Activated CD4-positive, alpha-beta T cell treated with anti-CD3 and anti-CD28 coated beads for 24 hours (primary cell): ENCODE measurements at places on chromosomes 3 and 15.

DNA sequence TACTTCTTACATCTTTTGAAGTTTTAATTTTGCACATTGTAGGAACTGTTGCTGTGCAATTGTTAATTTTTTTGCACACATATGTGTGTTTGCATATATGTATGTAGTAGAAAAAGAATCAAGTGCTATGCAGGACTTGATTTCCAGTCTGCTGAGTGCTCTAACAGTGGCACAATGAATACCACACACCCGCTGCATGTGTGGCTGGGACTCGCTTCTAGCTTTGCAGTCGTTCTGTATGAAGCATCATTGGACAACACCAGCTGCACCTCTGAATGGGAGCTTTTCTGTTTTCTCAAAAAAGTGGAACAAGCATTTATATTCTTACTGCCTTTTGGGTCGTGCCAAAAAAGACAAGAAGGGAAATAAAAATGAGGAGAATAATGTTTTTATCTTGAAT is 564.7 kb downstream of the FOXP1 start:
- DNase-seq = no peak

DNA sequence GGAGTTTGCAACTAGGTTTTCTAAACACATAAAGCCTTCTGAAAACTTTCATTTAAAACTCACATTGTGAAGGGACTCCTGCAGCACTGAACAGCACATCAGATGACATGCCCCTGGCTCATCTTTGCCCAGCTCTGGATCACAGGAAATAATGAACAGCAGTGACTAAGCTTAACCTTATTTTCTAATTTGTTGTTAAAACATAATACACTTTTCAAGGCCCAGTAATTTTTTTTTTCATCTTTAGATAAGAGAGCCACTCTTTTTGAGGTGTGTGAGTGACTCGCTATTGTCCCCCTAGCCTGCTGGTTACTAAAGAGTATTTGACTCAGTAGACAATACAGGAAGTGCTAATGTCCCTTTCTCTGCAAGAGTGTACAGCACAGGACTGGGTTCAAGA is 204.0 kb downstream of the OSBPL10 start:
- no peak for DNase-seq

DNA sequence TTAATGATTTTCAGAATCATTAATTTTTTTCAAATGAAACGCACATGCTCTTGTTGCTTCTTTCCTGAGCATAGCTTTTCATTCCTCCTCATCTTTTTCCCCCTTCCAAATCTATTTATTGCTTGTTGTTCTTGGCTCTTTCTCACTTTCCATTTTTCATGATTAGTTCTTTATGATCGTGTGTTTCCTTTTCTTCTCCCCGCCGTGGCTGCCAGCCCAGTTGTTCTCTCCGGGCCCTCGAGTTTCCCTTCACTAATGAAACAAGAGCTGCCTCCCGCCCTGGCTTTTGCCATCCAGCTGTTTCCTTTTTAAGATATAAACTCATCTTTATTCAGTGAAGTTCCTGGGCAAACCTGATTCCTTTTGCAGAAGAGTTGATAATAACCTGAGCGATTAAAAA is 170.2 kb upstream of the NR2F2 start:
- DNase-seq = no peak

GRCh38 chr3:100489118-100489517 is 3.3 kb upstream of the TMEM45A start:
- no peak for DNase-seq

- DNase-seq = no peak
These were observed 717.2 kb upstream of the UBE2E2 start for GRCh38 chr3:22485954-22486353.

GRCh38 chr3:171345107-171345843 is 114.9 kb downstream of the TNIK start:
- DNase-seq = no peak

- DNase-seq = no peak
These were observed 75.3 kb upstream of the BOC start for GRCh38 chr3:113136071-113136470.

DNA sequence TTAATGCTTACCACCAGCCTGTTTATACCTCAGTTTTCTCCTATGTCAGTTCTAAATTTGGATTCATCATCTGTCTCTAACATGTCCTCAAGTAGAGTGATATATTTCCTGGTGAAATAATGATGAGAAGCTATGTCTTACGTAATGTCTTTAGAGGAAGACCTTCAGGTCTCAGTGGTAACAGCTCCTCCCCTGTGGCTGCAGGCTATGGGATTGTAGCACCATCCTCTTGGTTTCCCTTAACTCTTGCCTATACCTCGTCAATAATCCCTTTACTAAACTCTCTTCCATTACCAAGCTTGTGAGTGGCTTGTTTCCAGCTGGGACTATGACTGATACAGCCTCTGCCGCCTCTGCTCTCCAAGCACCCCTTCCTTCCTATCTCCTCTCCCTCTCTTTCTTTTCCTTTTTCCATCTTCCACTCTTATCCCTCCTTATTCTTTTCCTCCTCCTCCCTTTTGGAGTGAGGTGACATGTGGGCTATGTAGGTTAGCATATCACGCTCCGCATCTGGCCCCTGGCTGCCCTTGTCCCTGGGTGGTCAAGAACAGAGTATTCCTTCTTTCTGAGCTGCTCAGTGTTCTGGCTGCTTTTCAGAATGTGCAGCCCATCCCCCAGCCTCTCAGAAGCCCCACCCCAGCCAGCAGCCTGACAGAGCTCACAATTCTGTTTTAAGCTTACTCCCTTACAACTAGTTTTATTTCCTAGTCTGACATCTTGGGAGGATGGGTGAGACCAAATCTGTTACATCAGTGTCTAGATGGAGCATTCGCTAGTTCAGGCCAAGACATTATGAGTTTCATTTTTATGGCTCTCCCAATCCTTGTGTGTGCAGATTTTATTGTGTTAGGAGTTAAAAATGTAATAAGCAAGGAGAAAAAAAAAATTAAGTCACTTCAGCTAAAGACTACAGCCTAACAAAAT is 75.0 kb upstream of the RNU6-1 start:
- no peak for DNase-seq

GRCh38 chr15:99692825-99693224 is 40.4 kb downstream of the LYSMD4 start:
- DNase-seq = no peak

GRCh38 chr15:69824877-69825406 is 272.8 kb downstream of the TLE3 start:
- DNase-seq = no peak

- no peak for DNase-seq
These were observed 37.3 kb upstream of the CNTN4 start for GRCh38 chr3:2061360-2061759.

DNA sequence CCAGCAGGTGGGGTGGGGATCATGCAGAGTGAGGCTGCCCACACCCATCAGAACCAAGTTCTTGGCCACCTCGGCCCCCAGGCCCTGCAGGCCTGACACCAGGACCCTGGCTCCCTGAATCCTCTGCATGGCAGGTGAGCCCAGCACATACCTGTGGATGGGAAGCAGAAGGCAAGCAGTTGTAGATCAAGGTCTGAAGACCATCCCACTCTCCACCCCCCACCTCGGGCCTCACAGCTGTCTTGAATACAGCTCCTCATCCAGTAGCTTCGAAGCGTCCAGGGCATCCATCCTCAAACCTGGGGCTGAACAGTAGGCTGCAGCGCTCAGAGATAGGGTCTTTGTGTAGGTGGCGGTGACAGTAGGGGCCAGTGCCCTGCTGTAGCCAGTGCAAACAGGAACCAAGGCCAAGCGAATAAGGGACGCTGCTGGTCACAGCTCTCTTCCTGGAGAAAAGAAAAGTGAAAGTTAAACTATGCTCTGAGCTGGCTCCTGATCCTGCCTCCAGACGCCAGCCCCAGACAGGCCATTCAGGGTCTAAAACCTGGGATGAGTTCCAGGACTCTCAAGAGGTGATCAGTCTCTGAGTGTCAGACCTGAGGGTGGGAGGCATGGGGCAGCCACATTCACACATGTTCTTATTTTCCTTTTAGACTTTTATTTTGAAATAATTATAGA is at the start of gene UBA7:
Gene UBA7 (minus strand): TSS at position 457 of the 678 bp plus-strand sequence. CDS start 166 bp downstream, at position 291.
- DNase-seq = no peak

GRCh38 chr3:151265166-151265565 is 13.2 kb downstream of the P2RY14 start:
- DNase-seq = no peak

DNA sequence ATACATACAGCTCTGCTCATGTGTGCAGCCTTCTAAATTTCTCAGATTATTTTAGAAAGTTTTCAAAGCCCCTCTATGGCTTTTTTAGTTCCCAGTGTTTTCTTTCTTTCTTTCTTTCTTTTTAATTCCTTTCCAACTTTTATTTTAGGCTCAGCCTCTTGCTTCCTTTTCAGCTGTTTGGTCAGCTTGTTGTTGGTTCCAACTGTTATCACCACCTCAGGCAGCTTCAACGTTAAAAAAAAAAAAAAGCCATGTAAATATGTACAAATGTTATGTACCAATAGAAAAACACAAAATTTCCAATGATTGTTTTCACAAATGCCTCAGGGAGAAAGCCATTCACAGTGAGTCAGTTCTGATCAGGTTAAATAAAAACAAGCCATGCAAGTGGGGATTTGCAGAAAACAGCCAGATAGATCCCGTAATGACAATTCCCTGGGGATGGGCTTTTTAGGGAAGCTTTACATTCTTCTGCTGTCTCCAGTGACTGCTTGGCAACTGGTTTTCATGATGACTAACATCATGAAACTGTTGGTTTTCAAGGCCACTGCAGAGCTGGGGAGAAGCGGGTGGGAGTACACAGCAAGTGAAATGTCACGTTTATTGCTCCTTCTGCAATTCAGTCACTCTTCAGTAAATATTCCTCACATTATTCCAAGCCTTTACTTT is 908.4 kb downstream of the EPHA3 start:
- DNase-seq = no peak

- DNase-seq = no peak
These were observed 17.7 kb downstream of the SLC35G2 start for GRCh38 chr3:136836511-136837156.

DNA sequence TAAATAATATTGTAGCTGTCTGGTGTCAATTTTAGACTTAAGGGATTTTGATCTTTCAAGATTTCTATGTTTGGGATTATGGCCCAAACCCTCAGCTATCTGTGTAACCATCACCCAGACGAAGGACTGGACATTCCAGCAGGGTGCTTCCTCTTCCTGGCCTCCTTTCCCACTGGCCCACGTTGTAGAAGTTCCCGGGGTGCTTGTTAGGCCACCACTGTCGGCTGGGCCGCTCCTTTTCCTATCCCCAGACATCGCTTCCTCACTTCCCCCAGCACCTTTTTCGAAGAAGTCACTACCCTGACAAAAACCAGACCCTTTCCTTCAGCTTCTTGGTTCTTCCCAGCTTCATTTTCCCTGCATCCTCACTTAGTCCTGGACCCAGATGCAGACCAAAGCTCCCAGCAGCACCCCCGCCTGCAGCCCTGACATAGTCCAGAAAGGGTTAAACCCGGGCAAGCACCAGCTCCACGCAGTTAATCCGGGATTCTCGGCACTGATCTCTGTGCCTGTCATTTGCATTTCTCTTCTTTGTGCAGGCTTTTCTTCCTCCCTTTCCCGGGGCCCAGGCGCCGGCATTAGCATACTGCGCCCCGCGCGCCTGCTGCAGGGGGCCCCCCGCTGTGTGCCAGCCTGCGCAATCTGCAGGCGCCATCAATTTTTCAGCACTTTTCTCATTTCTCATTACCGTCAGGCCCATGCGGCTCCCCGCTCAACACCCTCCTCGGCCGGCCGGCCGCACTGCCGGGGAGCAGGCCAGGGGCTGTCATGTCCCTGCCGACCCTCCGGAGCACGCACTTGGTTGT is 90.6 kb downstream of the ZNF621 start:
- DNase-seq = no peak

DNA sequence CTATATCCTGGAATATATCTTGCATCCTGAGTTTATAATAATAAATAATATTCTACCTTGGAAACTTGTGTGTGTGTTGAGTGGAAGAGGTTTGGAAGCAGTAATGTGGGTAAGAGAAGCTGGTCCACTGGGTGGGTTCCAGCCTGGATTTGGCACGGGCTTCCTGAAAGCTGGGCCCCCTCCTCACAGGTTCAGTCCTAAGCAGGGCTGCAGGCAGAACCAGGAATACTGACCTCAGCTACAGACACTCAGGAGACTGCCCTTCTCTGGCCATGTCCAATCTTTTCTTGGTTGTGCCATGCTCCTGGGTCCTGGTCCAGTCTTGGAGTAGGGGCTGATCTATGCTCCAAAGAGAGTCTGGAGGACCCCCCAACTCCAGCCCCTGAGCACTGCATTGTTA is 4.5 kb downstream of the MYD88 start:
- no peak for DNase-seq

DNA sequence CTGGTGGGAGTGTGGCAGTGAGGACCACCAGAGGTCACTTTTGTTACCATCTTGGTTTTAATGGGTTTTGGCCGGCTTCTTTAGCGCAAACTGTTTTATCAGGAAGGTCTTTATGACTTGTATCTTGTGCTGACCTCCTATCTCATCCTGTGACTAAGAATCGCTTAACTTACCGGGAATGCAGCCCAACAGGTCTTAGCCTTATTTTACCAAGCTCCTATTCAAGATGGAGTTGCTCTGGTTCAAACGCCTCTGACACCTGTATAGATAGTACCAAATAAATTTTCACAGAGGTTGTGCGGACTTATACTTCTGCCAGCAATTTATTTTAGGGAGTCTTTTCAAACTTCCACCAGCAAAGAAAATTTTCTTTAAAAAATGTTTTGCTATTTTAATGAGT is 13.6 kb upstream of the SLCO3A1 start:
- no peak for DNase-seq

DNA sequence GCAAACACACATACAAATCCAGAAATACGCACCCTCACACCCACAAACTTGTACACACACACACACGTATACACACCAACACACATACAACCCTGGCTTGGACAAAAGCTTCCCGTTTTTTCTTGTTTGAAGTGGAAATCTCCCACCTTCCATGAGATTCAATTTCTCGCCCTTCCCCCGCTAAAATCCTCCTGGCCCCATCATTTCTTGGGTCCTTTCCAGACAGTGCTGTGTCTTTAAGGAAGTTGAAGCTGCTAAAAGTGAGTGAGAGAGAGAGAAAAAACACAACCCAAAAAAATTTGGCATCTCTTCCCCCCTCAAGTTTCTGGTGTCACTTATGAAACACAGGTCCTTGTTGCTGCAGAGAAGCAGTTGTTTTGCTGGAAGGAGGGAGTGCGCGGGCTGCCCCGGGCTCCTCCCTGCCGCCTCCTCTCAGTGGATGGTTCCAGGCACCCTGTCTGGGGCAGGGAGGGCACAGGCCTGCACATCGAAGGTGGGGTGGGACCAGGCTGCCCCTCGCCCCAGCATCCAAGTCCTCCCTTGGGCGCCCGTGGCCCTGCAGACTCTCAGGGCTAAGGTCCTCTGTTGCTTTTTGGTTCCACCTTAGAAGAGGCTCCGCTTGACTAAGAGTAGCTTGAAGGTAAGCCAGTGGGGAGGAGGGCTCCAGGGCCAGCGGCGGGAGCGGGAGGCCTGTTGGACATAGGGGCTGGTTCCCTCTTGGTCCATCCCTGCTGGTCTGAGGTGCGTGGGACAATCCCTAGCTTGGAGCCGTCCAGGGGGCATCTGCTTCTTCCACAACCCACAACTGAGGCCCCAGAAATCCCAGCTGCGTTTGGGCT is at the start of gene ISLR:
Gene ISLR (plus strand): TSS at position 331 of the 839 bp plus-strand sequence. CDS start 1,149 bp downstream, outside the sequence.
- no peak for DNase-seq
